ENCODE measurements at places on chromosomes 4 and X. TPM values are rescaled to one million over a fixed set of nuclear protein-coding genes. Genes with fewer than 3 reads are reported as not detected.

DNA sequence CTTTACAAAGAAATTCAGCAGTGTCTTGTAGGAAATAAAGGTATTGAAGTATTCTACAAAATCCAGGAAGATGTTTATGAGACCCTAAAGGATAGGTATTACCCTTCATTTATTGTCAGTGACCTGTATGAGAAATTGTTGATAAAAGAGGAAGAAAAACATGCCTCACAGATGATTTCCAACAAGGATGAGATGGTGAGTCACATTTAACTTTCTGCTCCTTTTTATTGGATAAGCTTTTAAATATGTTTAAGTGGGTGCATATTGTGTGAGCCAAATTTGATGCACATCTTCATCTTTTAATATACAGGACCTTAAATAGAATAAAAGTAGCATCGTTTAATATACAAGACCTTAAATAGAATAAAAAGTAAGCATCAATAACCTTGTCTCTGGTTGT is 72.1 kb downstream of the LRP2BP start:
- no peak for DNase-seq

DNA sequence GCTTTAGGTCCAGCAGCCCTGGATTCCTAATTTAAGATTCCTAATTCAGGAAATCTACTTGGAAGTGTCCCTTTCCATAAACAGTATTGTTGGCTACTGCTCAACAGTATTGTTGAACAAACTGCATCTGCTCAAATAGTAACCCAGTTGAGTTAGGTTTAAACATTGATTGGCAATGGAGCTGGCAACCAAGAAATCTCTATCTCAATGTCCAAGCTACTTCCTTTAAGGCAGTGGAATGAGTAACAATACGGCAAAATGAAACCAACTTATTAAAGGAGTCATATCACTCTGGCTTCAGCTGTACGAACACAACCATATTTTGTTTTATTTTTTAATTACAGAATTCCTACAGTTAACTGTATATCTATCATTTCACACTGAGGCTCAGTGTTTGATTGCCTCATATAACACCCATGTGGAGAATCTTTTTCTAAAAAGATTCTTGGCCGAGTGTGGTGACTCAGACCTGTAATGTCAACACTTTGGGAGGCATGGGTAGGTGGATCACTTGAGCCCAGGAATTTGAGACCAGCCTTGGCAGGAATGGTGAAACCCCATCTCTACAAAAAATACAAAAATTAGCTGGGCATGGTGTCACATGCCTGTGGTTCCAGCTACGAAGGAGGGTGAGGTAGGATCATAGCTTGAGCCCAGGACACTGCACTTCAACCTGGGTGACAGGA is 71.7 kb upstream of the IL13RA1 start:
- DNase-seq, result no peak

DNA sequence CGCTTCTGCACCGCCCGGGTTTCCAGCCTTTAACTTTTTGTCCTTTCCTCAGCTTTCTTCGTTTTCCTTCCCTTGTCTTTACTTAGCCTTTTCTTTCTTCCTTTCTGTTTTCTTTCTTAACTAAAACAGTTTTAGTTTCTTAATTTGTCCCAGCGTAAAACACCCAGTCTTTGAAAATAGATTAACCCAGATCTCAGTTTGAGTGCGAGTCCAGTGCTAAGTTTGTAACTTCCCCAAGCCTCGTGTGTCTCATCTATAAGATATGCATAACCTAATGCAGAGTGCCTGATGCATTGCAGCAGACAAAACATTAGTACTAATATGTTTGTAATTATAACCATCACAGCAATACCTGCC is 460 bp upstream of the GEMIN8 start:
- DNase-seq, result no peak

- DNase-seq, result no peak
These were observed 37.2 kb downstream of the EIF4E start for GRCh38 chr4:98891478-98892337.

DNA sequence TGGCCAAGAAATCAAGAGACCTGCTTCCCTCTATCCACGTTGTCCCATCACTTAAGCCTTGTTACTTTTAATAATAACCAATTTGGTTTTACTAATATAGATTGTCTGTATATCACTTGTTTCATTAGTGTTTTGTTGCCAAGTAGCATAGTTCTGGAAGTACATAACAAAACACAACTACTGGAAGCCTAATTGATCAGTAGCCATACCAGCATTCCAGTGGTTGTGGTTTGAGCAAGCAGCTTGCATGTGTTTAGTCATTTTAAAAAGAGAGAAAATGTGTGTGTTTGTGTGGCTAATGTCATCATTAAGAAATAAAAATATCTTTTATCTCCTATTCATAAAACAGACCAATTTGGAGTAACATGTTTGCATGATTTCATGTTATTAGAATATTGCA is 70.8 kb downstream of the PTPN13 start:
- DNase-seq, result no peak

The HEPH gene
- total RNA-seq, result 22.2 TPM

GRCh38 chrX:74280759-74281158 is 23.2 kb upstream of the ZCCHC13 start:
- DNase-seq, result no peak

DNA sequence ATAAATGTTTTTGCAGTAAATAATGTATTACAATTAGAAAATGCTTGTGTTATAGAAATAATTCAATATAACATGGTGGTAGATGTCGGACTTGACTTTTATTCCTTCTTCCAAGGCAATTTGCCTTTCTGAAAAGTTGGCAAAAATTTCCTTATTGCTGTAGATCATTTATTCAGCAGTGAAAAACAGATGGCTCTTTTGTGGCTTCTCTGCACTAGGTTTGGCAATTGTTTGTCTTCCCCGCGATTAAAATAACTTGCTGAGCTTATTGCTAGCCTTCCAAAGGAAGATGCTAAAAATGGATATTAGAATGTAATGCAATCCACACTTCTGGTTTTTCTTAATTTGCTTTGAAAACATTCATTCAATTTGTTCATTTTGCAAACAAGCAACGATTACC is 1977.9 kb upstream of the ADGRL3 start:
- DNase-seq, result no peak

The CXXC4 gene
- 0.37 TPM for total RNA-seq

The NPY2R gene
- total RNA-seq, result 0.09 TPM

DNA sequence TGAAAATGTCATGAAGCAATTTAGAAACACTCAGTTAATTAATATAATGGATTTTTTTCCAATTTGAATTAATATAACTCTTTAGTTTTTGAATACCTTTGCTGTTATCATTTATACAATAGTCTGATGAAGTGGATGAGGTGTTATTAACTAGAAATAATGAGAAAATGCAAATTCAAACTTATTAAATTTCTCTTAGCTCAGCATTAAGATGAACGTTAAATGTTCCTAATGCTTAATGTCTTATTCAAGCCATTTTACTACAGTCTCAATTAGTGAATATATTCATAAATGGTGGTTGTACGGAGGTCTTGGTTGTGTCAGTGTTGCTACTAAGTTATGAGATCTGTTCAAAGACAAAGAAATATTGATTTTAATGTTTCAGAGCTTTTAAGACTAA is 186.3 kb downstream of the DTHD1 start:
- DNase-seq, result no peak

All from posterior vena cava (tissue), 2 donors.